ENCODE measurements at places on chromosomes 7 and 10.

DNA sequence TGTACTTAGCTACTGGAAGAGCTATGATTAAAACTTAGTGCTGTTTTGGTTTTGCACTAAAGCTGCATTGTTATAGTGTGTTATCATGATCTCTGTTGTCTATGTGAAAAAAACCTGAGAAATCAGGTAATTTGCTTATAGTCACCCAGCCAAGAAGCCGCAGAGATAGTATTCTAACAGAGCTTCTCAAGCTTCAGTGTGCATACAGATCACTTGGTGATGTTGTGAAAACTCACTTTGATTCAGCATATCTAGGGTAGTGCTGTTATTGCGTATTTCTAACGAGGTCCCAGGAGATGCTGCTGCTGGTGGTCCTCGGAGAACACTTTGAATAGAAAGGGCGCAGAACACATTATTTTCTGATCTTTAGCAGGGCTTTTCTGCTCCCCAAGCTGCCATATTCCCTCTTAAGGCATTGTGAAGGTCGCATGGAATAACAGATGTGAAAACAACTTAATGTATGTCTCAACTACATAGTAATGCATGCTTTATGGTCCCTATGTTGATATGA is 68.4 kb upstream of the PDCD4 start:
- DNase-seq, result no peak

DNA sequence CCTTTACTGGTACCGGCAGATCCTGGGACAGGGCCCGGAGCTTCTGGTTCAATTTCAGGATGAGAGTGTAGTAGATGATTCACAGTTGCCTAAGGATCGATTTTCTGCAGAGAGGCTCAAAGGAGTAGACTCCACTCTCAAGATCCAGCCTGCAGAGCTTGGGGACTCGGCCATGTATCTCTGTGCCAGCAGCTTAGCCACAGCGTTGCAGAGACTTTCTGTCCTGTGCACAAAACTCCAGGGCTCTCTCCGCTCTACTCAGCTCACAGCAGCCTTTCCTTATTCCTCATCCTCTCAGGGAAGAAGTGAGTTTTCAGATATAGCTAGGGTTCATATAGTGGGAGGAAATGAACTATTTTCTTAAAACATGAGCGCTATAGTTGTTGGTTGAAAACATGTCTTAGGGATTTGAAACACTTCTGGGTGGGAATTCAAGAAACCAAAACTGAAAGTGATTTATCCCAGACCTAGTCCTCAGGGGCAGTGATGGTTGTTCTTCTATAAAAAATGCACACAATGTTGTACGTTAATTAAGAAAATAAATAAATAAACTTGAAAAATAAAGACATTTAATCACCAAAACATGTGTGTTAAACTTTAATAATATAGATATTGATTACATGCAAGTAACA is 150.2 kb upstream of the PRSS58 start:
- DNase-seq, result no peak

- no peak for DNase-seq
These were observed 7.1 kb downstream of the CRYGN start for GRCh38 chr7:151432658-151433521.

DNA sequence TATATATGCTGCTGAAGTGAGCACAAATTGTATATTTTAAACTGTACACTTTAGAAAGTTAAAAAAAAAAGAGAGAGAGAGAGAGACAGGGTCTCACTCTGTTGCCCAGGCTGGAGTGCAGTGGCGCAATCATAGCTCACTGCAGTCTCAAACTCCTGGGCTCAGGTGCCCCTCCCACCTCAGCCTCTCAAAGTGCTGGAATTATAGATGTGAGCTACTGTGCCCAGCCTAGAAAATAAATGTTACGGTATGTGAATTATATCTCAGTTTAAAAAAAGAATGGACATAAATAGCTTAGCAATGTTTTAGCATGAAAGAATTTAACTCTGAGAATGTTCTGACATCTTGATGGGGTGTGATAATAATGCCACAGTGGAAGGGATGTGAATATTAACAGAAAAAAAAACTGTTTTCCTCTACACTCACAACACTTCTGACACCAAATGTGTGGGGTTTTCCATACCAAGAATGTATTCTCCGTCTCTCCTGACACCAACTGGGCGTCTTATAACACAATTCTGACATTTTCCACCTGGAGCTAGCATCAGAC is 162.1 kb downstream of the PLCE1 start:
- DNase-seq, result no peak

- DNase-seq, result no peak
These were observed 241.5 kb upstream of the PITRM1 start for GRCh38 chr10:3413937-3414666.

DNA sequence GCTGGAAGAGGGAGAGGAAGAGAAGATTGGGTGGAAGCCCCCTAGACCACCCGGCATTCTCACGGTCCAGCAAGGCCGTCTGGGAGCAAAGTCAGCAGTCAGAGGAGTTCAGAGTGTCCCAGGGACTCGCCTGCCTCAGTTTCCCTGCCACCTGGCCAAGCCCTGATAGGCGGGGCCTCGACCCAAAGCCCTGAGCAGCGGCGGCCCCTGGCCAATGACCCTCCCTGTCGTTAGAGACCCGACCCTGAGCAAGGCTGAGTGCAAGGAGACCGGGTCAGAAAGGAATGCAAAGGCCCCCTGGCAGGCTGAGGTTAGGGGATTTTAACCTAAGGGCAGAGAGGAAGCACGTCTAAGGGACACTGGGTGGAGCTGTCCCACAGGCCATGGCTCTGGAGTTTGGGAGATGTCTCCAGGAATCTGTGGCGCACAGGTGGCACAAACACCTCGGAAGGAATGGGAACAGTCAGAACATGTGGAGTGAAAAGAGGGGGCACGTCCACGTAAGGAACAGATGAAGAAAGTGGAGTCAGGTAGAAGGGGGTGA is 196.8 kb upstream of the PDE1C start:
- peak; percentile 5 for DNase-seq

DNA sequence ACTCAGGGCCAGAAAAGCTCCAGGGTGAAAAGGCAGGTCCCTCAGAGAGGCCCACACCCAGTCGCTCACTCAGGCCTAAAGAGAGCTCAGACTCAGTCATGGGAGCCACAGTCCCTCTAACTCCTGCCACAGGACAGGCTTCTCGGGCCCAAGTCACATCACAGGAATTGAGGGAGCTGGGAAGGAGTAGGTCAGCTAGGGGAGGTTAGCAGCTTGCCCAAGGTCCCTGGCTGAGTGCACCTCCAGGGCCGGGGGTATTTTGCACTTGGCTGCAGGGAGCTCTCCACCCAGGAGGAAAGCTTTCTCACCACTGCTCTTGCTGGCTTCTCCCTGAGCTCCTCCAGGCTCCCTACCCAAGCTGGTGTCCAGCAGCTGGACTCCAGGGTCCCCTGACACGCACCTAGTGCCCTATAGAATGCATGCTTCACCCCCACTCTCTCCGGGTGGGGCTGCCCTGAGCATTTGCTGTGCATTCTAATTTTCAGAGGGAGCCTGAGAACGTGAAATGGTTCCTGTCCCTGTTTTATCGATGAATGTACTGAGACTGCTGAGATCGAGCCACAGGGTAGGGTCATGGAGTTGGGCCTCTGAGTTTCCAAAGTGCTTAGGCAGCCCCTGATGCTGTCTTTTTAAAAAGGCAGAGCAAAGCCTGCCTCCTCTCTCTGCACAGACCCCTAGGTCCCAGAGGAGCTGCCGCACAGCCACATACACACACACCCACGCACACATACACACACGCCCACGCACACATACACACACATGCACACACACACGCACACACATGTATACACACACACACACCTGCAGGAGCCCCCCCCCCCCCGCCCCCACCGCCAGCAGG is 37.9 kb upstream of the RET start:
- no peak for DNase-seq

GRCh38 chr10:124648738-124649137 is 95.4 kb downstream of the FAM53B start:
- DNase-seq, result no peak

DNA sequence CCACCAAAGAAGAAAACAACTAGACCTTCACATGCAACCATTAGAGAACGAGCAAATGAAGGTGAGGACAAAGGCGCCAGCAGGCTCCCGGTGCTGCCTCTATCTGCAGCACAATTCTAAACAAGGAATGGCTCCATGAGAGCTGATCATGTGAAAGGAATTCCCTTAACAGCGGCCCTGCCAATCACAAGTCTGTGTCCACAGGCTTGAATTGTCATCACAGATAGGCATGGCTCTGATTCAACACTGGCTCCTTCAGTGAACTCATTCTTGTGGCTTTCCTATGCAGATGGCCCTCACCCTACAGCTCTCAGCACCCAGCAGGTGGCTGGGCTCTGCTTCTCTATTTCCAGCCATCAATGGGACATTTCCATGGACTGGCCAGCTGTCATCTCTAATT is 36.2 kb downstream of the LAMB1 start:
- no peak for DNase-seq

- DNase-seq, result no peak
These were observed 16.7 kb upstream of the FRA10AC1 start for GRCh38 chr10:93718937-93719725.

GRCh38 chr10:5187867-5188266 is 2.9 kb upstream of the AKR1C8 start:
- DNase-seq, result no peak

DNA sequence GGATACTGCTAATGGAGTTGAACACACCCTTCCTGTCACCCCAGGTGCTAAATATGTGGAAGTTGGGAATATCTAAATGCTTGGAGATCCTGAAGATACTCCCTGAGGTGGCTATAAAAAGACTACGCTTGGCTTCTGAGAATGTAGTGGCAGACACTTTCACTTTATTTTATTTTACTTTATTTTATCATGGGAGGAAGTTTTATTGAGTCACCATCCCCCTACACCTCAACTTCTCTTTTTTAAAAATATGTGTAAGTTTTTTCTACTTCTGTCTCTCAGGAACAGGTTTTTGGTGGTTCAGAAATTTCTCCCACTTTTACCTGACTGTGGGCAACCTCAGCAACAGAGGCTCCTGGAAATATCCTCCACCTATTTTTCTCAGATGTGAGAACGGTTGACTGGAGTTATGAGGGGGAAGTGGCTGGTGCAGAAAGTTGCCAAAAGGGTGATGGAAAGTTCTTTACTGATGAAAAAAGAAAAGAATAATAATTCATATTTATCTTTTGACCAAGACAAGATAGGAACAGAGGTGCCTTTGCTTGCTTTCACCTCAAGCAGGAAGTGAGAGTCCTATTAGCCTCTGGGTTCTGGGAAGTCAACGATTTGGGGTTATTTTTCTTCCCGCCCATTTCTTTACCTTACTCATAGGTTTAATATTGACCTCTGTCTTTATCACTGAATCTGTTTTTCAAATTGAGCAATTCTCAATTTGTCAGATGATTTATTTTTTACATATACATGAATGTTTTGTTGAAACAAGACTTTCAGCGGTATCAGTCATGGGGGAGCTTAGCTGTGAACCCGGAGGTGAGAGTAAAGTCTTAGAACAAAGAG is 103.6 kb downstream of the AHR start:
- DNase-seq, result no peak

- DNase-seq, result no peak
These were observed 187.3 kb upstream of the AUTS2 start for GRCh38 chr7:69411018-69411417.

- no peak for DNase-seq
These were observed 140.1 kb downstream of the GFRA1 start for GRCh38 chr10:116132780-116133399.

- DNase-seq, result no peak
These were observed 5.0 kb upstream of the TACR2 start for GRCh38 chr10:69421611-69422308.

GRCh38 chr10:104648421-104648820 is 7.3 kb downstream of the SORCS3 start:
- no peak for DNase-seq

DNA sequence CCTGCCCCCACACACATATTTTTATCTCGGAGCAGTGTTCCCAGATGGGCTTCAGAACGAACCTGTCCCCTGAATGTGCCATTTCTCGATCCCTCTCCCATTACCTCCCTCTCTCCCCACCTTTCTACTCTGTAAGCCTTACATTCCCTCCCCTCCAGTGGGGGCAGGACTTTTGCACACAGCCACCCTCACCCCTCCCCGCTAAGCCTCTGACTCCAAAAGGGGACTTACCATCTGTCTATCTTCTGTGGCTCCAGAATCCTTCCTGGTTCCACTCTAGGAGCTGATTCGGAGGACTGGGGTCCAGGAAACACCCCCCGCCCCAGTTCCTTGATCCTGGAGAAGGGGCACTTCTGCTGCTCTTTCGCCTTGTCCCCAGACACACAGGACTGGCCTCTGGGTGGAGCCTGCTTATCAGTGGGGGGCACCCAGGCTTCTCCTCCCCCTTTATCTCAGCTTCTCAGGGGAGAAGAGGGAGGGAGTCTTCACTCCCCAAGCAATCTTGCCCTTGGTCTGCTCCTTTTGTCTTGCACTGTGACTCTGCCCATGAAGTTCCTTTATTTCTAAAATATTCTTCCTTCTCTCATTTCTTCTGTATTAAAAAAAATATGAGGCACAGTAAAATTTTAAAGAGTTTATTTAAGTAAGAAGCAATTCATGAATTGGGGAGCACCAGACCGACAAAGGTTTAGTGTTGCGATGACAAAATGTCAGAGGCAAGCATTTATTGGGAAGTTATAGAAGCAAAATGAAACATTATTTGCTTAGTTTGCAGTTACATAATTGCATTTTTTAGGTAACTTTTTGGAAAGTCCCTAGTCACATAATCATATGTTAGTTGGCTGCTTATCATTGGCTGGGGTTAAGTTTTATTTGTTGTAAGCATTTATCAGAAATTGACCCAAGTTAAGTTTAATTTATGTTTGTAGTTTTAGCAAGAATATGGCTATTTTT is at the start of gene KEL:
KEL (minus strand) TSS at position 391 of the 954 bp plus-strand sequence; CDS start at position 234, 157 bp downstream.
- no peak for DNase-seq

DNA sequence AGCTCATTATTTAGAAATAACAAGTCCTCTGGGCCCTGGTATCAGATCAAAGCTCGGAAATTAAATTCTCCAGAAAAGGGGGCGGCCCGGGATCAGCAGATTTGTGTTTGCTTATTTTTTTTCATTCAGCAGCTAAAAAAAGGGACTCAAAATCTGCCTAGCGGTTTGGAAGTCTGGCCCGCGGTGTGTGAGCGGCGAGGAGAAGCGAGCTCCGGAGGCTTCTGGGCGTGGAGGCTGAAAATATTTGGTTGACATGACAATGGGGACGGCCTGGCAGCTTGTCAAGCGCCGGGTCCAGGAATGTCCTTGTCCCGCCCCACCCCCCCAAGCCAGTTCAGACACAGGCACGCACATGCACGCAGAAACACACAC is 43.4 kb downstream of the FOXL3 start:
- DNase-seq, result no peak

DNA sequence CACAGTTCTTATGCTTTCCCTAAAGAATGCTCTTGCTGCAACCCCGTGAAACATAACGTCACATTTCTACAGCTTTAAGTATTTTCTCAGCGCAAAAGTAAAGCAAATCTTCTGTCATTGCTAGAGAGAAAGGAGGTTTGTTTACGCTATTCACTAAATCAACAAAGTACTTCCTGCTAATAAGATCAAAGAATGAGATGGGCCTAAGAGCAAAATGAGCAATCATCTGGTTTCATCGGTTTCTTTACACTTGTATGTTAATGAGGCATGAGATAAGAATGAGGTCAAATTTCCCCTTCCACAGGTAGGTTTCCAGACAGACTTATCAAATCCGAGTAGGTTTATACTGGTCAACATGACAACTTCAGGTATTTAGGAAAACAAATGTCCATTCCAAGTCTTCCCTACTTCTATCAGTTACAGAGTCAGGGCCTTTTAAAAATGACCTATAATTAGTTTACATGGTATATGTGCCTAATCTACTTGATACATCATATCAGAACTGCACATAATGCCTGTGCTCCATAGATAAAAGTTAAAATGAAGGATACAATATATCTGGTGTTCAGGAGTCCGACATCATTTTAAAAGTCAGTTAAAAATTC is 8.4 kb downstream of the USP6NL start:
- DNase-seq, result no peak
